Activated CD8-positive, alpha-beta T cell treated with anti-CD3 and anti-CD28 coated beads, Interleukin-2, amount 10 ng/mL, durations not matched to agents 7 days and 5 days (primary cell): ENCODE measurements at places on chromosomes 7 and 10. TPM values are rescaled to one million over a fixed set of nuclear protein-coding genes. Genes with fewer than 3 reads are reported as not detected.

CYP3A5 gene
- not detected for total RNA-seq

GBF1 gene
- 39.8 TPM for total RNA-seq

DNA sequence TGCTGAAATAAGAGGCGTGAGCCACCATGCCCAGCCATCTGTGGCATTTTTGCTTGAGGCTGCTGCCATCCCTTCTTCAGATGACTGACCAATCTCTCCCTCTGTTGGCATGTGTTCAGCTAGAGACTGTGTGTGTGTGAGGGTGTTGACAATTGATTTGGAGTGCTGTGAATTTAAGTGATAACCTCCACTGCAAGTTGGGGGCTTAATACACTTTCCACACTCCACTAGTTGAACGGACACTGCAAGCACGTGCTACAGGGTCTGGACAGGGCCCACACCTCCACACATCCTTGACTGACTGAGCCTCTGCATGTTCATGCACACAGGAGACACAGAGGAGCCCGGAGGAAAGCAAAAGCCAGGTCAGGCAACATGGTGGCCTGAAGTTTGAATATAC is 51.3 kb downstream of the BRAF start:
- DNase-seq: no peak
- no peaks in the 10 kb centered on the region for H3K27me3 ChIP-seq
- H3K4me1 ChIP-seq: peaks cover 32% of the 10 kb centered on the region
- no peak overlapping the region for H3K27ac ChIP-seq
- peaks cover 19% of the 10 kb centered on the region for H3K36me3 ChIP-seq

DNA sequence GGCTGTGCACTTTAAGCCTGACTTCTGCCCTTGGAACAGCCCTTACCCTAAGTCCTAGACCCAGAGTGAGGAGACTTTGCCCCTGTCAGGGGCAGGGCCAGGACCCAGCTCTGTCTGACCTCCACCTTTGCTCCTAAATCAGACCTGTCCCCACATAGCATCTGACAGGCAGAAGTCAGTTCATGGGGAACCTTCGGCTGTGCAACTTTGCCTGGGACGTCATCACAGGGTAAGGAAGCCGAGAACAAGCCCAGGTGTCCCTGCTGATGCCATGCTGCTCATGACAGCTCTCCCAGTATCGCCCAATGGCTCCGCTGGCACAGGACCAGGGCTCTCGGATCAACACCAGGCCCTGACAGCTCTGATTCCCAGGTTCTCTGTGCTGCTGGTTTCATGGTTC is 55.4 kb downstream of the TNS3 start:
- no peaks in the 10 kb centered on the region for H3K36me3 ChIP-seq
- H3K4me3 ChIP-seq: no peak overlapping the region
- H3K27me3 ChIP-seq: no peaks in the 10 kb centered on the region

- no peak for DNase-seq
- peak overlapping the region; percentile 97 for H3K4me3 ChIP-seq
- H3K4me1 ChIP-seq: peaks cover 65% of the 10 kb centered on the region
- H3K27me3 ChIP-seq: no peaks in the 10 kb centered on the region
Measured at GRCh38 chr10:8058274-8059111, 4.0 kb downstream of the GATA3 start.

DNA sequence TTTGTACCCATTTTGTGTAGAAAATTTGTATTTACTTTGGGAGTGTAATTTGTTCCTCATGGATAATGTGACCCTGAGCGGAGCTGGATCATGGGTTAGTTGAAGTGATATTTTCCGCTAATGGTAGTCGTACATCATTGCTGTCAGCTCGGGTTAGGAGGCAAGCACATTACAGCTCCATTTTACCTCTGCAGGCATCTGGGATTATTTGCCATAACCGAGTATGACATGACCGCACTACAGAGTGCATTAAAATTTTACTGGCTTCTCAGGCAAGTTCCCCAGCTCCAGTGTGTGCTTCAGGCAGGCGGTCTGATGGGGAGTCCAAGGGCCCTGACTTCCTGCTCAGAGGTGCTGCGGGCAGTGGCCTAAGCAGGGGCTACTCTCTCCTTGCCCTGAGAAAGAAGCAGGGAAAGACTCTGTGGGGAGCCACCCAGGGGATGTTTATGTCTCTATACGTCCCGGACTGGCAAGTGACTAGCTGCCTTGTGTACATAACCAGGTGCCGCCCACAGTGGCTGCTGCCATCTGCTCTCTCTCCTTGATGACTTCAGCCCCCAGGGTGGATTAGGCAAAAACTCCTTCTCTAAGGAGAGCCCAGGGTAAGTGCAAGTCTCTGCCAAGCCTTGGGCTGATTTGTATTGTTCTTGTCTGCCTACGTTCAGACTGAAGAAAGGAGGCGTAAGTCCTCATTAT is 685.3 kb upstream of the GALNT17 start:
- no peak overlapping the region for H3K4me3 ChIP-seq
- no peak overlapping the region for H3K27ac ChIP-seq
- no peaks in the 10 kb centered on the region for H3K4me1 ChIP-seq
- peaks cover 2% of the 10 kb centered on the region for H3K27me3 ChIP-seq

DNA sequence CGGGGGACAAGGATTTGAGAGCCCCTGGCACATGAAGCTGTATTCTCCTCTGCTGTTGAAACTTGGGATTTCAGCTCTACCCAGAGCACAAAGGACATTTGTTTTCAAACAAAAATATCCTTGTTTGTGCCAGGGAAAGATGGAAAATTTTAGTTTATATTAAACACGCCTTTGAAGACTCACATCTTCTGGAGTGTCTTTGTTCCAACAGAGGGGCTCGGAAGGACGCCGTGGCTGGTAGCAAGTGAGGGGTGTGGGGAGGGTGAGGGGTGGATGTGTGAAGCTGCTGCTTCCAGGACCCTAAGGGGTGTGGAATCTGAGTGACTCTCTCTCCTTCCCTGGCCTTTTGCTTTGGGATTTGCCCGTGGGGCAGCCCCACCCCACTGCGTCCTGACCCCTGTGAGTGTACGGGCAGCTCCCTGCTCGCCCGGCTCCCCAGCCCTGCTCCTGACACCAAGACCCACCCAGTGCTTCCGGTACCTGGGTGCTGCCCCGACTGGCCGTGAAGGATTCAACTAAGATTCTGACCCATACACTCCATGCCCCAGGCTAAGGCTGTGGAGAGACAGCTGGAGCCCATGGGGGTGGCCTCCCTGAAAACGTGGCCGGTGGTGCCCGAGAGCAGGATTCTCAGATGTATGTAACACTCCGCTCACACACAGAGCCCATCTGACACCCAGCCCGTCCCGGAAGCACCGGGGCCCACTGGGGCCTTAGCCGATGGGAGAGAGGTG is 59.6 kb downstream of the ZRANB1 start:
- H3K27me3 ChIP-seq: no peaks in the 10 kb centered on the region
- H3K27ac ChIP-seq: no peak overlapping the region
- no peak overlapping the region for H3K4me3 ChIP-seq
- no peaks in the 10 kb centered on the region for H3K36me3 ChIP-seq
- no peak for DNase-seq
